ENCODE measurements at places on chromosomes 4 and X.

GRCh38 chrX:126799059-126799458, 20.5 kb upstream of the PRR32 start:
- no peak for DNase-seq

GRCh38 chr4:169993531-169993930, 32.7 kb downstream of the MFAP3L start:
- no peak for DNase-seq

GRCh38 chr4:124018383-124019317, 622.1 kb downstream of the SPRY1 start:
- no peak for DNase-seq

DNA sequence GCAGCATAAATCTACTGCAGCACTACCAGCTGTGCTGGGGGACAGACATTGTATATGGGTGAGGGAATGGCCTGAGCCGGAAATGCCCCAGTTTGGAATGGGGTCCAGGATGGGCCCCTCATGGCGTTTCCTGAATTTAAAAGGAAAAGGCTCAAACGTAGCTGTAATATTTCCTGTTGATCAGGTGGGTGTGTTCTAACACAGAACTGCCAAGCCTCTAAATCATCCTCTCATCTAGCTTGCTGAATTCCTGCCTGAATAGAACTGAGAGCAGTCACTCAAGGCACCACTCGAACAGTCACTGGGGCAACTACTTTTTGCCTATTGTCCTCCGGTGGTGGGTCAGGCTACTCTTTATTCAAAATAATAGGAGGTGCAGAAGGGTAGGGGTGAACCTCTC, 28.7 kb downstream of the ADH6 start:
- DNase-seq, result no peak

DNA sequence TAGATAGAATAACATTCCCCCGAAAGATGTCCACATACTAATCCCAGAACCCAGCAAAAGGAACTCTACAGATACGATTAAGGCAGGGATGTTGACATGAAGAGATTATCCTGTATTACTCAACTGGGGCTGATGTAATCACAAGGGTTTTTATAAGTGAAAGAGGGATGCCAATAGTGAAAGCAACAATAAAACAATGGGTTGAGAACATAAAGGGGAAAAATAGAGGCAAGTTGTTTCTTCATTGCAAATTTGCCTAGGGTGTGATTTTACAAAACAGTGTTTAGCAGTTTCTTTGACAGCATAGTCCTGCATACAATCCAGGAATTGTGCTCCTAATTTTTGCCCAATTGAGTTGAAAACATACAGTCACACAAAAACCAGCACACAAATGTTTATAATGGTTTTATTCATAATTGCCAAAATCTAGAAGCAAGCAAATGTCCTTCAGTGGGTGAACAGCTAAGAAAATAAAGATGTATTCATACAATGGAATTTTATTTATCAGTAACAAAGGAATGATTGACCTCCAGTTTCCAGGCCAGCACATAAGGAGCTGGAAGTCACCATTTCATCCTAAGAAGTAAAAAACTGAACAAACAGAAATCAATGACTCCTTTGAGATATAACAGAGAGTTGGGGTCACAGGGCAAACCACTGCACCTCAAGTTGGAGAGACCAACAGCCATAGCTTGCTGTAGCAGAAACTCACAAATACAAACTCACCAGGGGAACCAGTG, 107.2 kb downstream of the CENPC start:
- no peak for DNase-seq

GRCh38 chr4:184787766-184788503, 37.8 kb downstream of the ACSL1 start:
- no peak for DNase-seq

GRCh38 chr4:26406346-26406975, 83.8 kb downstream of the CCKAR start:
- no peak for DNase-seq

DNA sequence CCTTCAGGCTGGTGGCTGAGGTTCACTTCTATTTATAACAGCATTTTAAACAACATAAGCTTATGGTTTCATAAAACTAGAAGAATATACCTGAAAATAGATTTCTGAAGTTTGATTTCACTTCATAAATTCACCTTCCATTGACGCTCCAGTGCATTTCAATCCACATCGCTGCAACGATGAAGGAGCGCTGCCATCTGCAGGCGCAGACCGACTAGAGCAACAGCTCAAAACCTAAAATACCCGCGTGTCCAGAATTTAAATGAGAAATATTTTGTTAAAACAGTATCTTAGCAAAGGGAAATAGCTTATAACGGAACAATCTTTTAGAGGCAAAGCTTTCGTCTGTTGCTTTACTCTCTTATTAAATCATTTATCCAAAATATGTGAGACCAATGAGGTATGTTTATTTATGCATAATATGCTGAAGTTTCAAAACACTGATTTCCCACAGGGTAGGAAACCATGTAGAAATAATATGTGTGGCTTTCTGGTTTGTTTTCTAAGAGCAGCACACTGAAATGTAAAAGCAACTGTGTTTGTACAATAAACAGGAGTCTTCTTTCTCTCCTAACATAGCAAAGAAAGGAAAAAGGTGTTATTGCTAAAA, 816.4 kb upstream of the FRG1 start:
- DNase-seq, result peak; percentile 34

DNA sequence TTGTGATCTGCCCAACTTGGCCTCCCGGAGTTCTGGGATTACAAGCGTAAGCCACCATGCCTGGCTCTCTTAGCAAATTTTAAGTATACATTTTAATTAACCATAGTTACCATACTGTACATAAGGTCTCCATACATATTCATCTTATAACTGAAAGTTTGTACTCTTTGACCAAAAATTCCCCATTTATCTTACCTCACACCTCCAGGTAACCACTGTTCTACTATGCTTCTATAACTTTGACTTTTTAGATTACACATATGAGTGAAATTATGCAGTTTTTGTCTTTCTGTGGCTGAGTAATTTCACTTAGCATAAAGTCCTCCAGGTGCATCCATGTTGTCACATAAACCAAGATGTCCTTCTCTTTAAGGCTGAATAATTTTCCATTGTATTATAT, 17.4 kb downstream of the C4orf51 start:
- no peak for DNase-seq

GRCh38 chr4:134260126-134260525, 58.5 kb upstream of the PABPC4L start:
- DNase-seq, result no peak

DNA sequence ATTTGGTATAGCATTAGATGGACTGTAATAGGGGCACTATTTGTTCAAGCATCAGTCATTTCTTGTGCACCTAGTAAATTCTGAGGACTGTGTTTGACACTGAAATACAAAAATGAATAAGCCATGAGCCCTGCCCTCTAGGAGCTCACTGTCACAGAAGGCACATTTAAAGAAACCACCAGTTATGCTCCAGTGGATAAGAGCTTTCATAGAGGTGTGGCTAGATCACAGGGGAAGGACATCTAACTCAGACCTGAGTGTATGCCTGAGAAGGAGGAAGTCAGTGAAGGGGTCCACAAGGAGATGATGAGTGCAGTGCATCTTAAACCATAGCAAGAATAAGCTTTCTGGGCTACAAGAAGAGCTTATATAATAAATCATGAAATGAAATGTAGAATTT, 40.1 kb downstream of the BTC start:
- DNase-seq, result no peak

- DNase-seq, result no peak
Observed at GRCh38 chrX:154348114-154348531, 26.3 kb downstream of the FLNA start.

GRCh38 chr4:185404031-185404430, 7.4 kb downstream of the ANKRD37 start:
- no peak for DNase-seq

DNA sequence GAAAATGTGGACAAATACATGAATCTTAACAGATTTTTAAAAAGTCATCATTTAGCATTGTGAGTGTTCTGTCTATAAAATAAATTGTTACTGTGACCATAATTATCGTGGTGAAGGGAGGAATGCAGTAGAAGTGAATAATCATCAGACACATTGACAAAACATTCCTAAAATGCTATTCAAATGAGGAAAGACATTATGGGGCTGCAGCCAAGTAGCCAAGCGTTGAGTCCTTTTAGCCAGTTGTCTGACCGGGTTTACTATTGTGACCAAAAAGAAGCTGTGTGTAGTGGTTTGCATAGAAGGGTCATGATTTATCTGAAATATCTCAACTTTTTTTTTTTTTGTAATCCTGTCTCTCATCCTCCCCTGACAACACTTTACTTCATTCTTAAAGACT, 19.5 kb downstream of the WWC2 start:
- no peak for DNase-seq

DNA sequence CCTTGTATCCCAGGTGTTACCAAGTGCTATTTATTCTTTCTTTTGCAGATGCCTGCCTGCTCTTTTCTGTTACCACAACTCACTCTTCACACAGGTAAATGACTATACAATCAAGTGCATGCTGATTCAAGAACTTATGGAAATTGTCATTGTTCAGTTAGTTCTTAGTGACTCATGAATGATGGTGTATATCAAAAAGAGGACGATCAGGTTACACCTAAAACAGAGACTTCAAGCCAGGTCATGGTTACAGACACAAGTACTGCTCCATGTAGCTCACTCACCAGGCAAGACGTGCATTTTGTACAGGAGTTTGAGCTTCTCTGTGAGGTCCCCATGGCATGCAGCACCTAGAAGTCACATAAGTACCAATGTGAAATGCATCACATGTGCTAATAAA, 59.3 kb upstream of the UCP1 start:
- DNase-seq, result no peak

DNA sequence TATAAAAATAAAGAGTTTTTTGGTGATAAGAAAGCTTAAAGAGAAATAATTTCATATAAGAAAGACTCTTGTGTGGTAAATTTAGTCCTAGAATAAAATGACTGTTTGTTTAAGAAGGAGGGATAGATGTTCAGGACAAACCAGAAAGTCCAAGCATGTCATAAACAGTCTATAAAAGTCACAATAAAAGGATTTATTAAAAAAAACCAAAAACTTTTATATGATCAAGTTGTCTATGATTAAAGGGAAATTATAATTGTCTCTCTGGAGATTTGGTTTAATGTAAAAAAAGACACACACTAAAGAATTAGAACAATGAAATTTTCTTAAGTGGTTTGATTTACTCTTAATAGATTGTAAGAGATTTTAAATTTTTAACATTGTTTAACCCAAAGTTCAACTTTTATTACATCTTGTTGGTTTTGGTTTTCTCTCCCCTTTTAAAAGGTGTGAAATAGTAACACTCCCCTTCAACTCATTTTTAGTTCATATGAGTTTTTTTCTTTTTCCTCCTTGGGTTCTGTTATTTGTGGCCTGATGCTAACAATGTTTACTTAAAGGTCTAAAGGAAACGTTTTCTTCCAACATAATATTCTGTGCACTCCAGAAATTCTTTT, 89.7 kb downstream of the PDHA2 start:
- DNase-seq, result no peak

GRCh38 chr4:78846258-78846657, 70.1 kb downstream of the BMP2K start:
- DNase-seq, result no peak

- DNase-seq, result no peak
Observed at GRCh38 chr4:8754634-8755589, 116.7 kb downstream of the HMX1 start.

DNA sequence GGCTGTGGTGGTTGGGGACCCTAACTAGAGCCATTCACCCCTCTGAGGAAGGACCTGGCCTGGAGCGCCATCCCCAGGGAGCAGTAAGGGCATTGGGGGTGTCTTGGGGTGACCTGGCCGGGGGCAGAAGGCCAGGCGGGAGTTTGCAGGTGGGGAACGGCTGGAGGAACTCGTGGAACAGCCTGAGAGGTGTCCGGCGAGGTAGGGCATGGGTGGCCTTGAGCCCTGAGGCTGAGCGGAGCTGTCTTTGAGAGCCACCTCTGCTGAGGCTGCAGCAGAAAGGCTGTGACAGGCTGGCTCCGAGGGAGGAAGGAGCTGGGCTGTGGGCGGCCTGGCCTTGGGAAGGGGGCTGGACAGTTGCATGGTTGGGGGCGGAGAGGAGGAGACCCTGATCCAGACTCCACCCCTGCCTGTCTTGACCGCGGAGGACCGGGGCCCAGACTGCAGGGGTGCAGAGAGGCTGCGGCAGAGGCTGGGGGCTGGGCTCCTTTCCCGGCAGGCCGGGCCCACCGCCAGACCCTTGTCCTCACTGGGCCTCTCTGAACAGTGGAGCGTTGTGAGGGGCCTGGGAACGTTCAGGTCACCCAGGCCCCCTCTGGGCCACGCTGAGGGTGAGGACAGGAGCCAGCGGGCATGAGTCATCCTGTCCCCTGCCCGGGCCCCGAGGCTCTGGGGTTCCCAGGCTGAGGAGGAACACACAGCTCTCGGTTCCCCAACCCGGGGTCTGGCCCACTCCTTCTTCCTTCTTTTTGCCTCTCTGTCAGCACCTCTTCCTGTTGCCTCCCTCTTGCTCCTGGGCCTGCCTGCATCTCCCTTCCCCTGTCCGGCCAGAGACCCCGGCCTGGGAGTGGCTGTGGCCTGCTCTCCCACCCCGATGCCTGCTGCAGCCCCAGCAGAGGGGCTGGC, 8.1 kb downstream of the SH3BP2 start:
- peak; percentile 51 for DNase-seq

GRCh38 chr4:71377561-71377960, 38.7 kb downstream of the SLC4A4 start:
- DNase-seq, result no peak

DNA sequence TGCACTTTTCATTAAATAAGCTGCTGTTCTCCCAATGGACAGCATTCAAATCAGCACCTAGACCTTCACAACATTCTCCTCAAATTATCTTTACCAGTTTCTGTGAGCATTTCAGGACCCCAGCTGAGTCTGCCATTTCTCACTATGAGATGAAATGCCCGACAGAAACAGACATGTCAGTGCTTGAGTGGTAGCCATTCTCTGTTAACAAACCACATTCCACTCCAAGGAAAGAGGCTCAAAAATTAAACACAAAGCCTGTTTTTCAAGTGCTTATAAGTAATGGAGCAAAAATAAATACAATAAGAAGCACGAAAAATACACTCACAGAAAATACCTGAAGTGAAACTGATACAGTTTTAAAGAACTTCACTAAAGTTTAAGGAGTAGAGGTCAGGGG, 320.2 kb upstream of the PRPS2 start:
- no peak for DNase-seq

GRCh38 chrX:39952989-39953388, 144.8 kb downstream of the BCOR start:
- DNase-seq, result no peak

DNA sequence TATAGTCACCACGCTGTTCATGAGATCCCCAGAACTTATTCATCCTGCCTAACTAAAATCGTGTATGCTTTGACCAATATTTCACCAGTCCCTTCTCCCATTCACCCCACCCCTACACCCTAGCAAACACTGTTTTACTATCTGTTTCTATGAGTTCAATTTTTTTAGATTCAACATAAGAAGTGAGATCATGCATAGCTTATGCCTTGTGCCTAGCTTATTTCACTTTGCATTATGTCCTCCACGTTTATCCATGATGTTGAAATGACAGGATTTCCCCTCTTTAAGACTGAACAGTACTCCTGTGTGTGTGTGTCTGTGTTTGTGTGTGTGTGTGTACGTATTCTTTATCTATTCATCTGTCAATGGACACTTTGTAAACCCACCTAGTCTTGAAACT, 16.8 kb downstream of the ANXA5 start:
- DNase-seq, result no peak

GRCh38 chrX:154019061-154019621, 561 bp downstream of the IRAK1 start:
- DNase-seq, result peak; percentile 19

- no peak for DNase-seq
Observed at GRCh38 chr4:37082912-37083311, 161.6 kb upstream of the NWD2 start.

All from Calu3 (cell line).